IMR-90 (cell line): ENCODE measurements at places on chromosomes 6 and 20. TPM values are rescaled to one million over a fixed set of nuclear protein-coding genes. Genes with fewer than 3 reads are reported as not detected.

ULBP1 gene
- 0.18 and 0.56 TPM in 2 replicates for total RNA-seq

DNA sequence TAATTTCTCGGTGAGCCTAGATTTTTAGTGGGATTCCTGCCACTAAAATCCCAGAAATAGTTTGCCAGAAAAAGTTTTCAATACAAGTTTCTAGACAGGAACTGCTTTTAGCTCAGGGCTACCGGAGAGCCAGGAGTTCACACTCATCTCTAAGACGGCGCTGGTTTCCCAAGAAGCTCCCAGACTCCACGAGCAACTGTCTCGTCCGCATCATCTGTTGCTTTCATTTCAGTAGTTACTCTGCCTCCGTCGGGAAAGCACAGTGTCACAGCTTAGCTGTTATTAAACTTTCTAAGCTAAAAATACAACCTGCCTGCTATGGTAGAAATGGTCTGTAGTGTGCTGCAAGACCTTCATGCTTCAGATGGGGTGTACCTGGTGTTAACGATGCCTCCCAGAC, 197.3 kb upstream of the SNX9 start:
- no peak overlapping the region for H3K27ac ChIP-seq
- no peaks in the 10 kb centered on the region for H3K4me1 ChIP-seq
- no peaks in the 10 kb centered on the region for H3K27me3 ChIP-seq
- H3K4me3 ChIP-seq: no peak overlapping the region
- DNase-seq: no peak

DNA sequence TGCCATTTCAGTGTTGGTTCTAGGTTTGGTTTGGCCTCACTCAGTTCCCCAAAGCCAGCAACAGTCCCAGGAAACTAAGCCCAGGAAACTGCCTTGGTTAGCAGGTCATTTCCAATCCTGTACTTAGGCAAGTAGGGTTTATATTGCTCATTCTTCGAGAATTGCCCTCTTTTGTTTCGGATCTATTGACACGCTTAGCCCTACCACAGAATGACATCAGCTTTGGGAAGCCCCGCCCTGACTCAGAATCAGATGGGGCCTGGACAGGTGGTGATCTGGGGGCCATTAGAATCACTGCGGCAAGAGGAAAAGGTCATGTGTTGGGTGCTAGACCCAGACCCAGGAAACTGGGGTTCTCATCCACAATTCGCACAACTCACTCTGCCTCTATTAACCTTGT, 578.2 kb downstream of the QKI start:
- H3K4me3 ChIP-seq: no peak overlapping the region
- H3K36me3 ChIP-seq: no peaks in the 10 kb centered on the region
- no peak overlapping the region for H3K27ac ChIP-seq
- H3K27me3 ChIP-seq: no peaks in the 10 kb centered on the region
- DNase-seq: no peak

DNA sequence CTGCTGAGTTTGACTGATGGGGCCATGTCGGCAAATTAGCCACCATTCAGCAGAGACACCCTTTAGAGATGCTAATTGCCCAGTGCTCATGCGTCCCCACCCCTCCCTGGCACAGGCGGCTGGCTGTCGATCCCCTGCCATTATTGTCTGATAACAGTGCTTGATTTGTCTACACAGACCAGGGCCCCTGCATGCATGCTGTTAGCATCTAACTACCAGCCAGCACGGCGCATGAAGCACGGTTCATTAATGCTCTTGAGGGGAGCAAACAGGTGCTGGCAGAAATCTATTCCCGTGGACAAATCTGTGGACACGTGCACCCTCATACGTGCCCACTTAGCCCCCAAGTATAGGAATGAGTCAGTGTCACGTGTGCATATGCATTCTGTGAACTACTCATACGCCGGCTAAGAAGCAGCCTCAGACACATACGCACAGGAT, 32.2 kb downstream of the KCNB1 start:
- no peaks in the 10 kb centered on the region for H3K36me3 ChIP-seq
- H3K4me3 ChIP-seq: no peak overlapping the region

DNA sequence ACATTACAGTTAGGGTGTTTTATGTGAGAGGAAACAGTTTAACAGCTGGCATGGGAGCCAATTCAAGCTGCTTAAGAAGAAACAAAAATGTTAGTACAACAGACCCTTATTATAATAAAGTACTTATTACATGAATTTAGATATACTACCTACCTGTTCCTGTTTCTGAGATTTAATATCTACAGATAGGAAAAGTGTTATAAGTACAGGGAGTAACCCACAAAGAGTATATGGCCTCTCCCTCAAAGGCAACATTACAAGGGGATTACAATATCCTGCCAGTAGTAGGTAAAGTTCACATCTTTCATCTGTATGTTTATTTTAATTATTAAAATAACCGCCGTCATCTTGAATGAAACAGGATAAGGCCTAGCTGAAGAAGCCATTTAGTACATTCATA, 1.8 kb upstream of the ME1 start:
- no peak overlapping the region for H3K4me3 ChIP-seq
- no peak overlapping the region for H3K27ac ChIP-seq
- peak; percentile 11 for DNase-seq
